ENCODE measurements at places on chromosomes 1 and 21.

- no peak for DNase-seq
Measured at GRCh38 chr1:71843012-71843411, 439.3 kb downstream of the NEGR1 start.

- DNase-seq: peak; percentile 33
Measured at GRCh38 chr1:110783292-110783918, 89.5 kb upstream of the CD53 start.

- no peak for DNase-seq
Measured at GRCh38 chr1:115671176-115671934, 29.6 kb downstream of the VANGL1 start.

DNA sequence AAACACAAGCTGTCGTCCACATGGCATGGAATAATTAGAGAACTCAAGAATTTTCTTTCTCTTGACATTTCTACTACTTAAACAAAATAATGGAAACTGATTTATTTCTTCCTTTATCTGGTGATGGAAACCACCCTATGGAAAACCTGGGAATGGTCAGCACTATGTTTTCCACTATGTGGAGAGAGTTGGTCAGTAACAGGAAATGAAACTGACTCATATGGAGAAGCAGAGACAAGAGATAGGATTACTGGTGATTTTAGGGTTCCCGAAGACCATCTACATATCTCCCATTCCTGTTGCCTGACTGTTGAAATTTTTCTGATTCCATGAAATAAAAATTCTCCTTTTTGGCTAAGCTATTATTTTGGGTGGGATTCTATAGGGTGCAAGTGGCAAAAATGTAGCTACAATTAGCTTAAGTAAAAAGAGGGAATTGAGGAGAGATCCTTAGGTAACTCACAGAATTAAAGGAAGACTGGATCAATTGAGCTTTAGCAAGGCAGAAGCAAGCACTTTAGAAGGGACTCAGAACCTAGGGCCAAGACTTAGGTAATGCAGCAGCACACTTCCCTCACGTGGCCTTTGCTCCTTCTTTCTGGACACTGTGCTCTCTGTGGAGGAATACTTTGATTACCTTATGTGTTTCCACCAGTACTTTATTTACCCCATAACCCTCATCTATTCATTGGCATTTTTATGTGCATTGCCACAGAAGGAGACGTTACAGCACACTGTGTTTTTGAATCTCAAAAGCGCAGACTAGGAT, 89.6 kb downstream of the LEPR start:
- no peak for DNase-seq

GRCh38 chr1:220278991-220279390, 6.7 kb upstream of the RAB3GAP2 start:
- no peak for DNase-seq

GRCh38 chr1:179917601-179918429, 35.7 kb downstream of the TOR1AIP1 start:
- no peak for DNase-seq

GRCh38 chr1:221598122-221598521, 143.8 kb downstream of the DUSP10 start:
- DNase-seq: no peak

- no peak for DNase-seq
Measured at GRCh38 chr1:219670426-219671149, 57.7 kb upstream of the ZC3H11B start.

DNA sequence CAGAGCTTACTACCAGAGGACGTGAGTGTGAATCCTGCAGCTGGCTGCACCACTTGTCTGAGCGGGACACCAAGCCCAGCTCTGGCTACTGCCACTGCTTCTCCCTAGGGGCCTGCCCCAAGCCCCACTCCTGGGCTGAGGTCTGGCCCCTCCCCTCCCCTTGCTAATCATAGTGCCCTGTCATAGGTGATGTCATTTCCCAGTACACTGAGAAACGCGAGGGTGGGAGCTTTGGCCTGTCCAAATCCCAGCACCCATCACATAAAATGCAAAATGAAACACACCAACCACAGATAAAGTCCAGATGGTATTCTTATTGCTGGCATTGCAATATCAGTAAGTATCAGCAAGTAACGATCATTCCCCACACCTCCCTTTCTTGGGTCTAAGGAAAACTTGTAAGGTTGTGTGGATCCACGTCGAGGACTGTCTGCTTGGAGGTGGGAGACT, 77.7 kb downstream of the TOMM20 start:
- no peak for DNase-seq

DNA sequence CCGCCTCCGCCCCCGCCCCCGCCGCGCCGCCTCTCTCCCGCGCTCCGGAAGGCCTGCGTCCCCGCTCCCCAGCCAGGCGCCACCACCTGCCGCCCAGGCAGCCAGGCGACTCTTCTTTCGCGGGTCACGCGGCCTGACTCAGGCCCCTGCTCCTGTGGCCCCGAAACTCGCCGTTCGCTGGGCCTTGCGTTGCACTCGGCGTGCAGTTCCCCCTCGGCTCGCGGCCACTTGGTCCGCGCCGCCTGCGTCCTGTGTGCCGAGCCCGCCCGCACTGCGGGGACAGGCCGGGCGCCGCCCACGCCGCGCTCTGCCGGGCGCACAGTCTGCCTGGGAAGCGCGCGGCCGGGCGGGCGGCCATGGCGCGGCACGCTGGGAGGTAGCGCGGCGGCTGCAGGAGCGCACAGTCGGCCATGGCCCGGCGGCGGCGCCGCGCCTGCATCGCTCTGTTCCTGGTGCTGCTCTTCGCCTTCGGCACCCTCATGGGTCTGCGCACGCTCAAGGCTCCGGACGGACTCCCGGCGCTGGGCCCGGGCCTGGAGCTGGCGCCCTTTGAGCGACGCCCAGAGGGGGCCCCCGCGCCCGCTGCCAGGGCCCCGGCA, at the start of gene MANEAL:
MANEAL (plus strand) TSS at position 75 of the 599 bp plus-strand sequence; CDS start at position 411, 336 bp downstream.
- no peak for DNase-seq

- DNase-seq: no peak
Measured at GRCh38 chr1:112267206-112267605, 128.8 kb upstream of the CTTNBP2NL start.

DNA sequence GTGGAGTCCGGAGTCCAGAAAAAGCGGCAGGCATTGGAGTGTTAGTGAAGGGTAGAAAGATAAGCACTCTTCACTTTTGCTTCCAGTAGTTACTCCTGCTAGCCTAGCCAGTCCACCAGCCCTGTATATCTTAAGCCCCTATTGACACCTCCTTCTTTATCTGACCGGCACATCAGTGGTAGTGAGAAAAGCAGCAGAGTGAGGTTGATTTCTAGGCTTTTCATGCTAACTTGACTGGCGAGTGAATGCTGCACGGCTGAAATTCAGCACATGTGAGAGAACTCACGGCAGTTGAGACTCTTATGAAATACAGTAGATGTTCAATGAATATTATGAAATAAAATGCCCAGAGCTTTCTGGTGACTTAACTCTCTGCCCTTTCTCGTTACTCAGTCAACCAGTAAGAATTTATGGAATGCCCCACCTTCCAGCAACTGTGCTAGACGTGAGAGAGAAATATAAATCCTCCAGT, 128.2 kb downstream of the CACHD1 start:
- DNase-seq: no peak

GRCh38 chr1:24195874-24196273, 8.8 kb upstream of the IFNLR1 start:
- DNase-seq: no peak

DNA sequence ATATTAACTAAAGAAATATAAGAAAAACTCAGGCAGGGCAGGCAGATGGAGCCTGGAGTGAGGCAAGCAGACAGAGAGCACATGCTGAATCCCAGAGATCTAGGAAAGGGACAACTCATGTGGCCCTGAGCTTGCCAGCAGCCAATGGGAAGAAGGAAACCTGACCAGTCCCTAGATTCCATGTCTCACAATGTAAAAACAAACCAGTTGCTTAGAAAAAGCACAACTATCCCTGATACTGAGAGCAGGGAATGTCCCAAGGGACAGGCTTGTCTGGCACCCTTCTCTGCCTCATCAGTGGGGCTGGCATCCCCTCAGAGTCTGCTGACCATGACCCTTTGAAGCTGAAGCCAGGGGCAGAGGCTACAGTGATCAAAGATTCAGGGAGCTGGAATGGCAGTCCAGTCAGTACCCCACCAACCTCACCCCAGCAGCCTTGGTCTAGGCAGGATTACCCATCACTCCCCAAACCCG, 27.8 kb downstream of the HSPG2 start:
- DNase-seq: no peak

- DNase-seq: no peak
Measured at GRCh38 chr1:172697534-172698002, 38.7 kb downstream of the FASLG start.

- no peak for DNase-seq
Measured at GRCh38 chr1:6108937-6109614, 63.4 kb downstream of the KCNAB2 start.

DNA sequence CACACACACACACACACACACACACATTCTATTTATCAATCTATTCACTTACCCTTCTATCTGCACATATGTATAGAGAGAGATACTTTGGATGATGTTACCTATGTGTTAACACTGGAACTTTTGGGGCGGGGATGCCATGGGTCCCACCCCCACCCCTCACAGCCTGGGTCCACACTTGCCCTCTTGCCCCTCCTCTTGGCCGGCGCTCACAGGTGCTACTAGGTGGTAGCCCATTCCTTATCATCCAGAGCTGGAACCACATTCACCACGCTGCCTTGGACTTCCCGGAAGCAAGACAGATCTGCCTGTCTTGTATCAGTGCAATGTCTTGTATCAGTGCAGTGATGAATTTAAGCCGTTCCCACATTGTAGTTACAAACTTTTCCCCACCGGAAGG, 85.1 kb downstream of the LBR start:
- no peak for DNase-seq

GRCh38 chr1:185054365-185055060, 9.2 kb downstream of the RNF2 start:
- no peak for DNase-seq

GRCh38 chr1:22398656-22399420, 52.8 kb upstream of the ZBTB40 start:
- DNase-seq: no peak

DNA sequence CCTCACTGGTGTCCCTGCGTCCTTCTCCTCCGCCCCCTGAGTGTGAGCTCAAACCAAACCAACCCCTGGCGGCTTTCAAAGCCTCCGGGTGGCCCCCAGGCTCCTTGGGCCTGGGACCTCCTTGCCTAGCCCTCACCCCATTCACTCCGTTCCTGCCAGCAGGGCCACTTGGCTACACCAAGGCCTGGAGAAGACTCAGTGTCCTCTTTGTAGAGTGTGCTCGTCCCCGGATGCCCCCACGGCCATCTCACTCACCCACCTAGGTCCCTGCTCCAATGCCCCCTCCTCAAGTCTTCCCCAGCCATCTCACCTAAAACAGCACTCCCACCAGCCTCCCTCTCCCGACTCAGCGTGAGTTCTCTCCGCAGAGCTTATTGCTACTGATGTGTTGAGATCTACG, 7.2 kb upstream of the CCDC27 start:
- DNase-seq: no peak

DNA sequence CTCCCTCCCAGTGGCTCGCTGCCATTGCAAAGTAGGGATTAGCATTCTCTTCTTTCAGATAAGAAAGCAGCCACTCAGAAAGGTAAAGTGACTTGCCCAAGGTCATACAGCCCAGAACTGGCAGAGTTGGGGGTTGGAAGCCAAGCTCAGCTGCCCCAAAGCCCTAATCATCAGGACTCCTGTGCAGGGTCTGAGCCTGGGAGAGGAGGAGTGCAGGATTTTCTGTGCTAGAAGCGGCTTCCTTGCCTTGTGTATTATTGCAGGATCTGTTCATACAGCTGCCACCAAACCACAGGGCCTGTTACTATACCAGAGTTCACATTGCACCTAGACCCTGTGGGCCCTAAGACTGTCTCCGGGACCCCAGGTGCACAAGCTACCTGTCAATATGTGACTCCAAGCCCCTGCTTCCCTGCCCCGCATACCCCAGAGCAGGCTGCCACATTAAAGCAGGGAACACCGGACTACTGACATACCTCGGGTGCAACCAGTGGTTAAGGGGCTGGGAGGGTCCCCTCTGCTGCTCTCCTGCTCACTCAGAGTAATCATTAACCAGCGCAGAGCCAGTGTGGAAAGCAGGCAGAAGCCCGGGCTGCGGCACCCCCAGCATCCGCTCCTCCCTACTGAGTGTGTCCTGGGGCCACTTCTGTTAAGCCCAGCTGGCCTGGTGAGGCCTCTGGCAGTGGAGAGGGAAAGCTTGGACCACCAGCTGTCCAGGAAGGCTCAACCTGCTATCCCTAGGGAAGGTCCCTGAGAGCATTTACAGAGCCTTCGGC, 15.8 kb downstream of the HSPG2 start:
- DNase-seq: no peak

GRCh38 chr1:71222668-71223067, 141.8 kb upstream of the ZRANB2 start:
- DNase-seq: no peak

DNA sequence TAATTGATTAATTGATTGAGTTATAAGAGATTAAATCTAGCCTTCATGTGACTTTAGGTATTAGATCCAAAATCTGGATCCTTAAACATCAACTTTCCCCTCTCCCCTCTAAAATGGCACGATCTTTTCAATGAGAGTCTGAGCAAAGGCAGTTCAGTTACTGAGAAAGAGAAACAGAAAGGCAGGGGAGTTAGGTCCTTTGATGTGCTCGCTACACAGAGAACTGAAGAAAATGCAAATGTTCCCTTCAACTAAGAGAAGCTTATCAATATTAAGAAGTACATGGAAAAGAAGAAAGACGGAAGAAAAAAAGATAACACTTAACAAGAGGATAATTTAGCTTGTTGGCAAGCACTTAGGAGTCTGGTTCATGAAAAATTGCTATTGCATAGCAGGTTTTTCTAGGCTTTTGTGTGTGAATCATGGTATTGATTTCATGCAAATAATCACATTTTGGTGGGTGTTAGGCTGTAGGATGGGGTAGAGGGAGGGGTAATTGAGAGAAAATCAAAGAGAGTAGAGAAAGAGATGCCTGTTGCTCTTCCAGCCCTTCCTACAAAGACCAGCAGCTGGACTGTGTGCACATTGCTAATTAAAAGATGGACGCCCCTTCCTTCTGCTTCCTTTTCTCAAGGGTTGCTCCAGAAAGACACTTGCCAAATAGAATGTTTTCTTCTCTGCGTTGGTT, 307.6 kb upstream of the PLXNA2 start:
- no peak for DNase-seq

GRCh38 chr1:218718206-218718605, 373.1 kb downstream of the TGFB2 start:
- no peak for DNase-seq

DNA sequence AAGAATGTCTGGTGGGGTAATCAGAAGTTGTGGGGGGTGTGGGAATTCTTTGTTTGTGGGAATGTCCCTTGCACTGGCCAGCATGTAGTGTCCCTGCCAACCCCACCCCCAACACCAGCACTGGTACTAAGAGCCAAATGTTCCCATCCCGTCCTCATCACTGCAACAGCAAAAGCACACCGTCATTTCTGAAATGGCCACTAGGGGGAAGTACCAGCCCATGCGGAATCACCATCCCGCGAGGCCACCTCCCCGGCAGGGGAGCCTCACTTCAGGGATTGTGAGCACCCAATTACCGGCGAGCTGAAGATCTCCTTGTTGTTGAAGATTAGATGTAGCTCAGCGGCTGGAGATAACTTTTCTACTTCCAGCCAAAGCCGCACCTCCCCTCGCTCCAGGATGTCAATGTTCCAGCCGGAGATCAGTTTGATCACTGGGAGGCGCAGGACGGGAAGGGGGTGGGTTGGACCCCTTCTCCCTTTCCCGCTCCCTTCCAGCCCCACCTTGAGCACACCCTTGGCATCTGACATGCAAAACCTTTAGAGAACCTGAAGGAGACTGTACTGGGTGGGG, 41.0 kb downstream of the MYOM3 start:
- peak; percentile 54 for DNase-seq

GRCh38 chr1:236854605-236854983, 59.5 kb downstream of the MTR start:
- no peak for DNase-seq

- no peak for DNase-seq
Measured at GRCh38 chr21:35521852-35522505, 472.9 kb upstream of the RUNX1 start.

- no peak for DNase-seq
Measured at GRCh38 chr1:236733653-236734052, 47.4 kb downstream of the ACTN2 start.

Measured in T follicular helper cell (primary cell).